Heart left ventricle (tissue), 16 donors: ENCODE measurements at places on chromosomes 3 and 15. TPM values are rescaled to one million over a fixed set of nuclear protein-coding genes. Genes with fewer than 3 reads are reported as not detected.
A peak's percentile ranks its signal among the peaks of the same experiment; 100 is the strongest.

Gene SPATA12
- 0.04 TPM for polyA plus RNA-seq

Gene IFRD2
- polyA plus RNA-seq, result 80.5 TPM

DNA sequence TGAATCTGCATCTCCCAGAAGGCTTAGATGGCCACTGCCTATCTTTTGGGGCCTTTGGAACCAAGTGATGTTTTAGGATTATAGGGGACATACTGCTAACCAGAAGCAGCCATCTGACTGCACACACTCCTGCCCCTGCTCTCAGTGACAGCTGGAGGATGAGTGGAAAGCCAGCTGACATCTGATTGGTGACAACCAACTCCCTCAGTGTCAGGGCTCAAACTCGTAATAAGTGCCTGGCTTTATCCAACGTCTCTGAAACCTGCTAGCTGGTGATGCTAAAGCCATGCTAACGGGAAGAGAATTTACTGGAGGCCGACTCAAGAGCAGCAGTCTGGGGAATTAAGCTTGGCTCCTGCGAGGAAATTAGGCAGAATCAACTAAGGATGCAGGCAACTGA lies 35.1 kb downstream of the KY start:
- no peak for DNase-seq

Gene FETUB
- not detected for polyA plus RNA-seq

GRCh38 chr3:171396048-171396447 lies 64.2 kb downstream of the TNIK start:
- DNase-seq, result no peak

DNA sequence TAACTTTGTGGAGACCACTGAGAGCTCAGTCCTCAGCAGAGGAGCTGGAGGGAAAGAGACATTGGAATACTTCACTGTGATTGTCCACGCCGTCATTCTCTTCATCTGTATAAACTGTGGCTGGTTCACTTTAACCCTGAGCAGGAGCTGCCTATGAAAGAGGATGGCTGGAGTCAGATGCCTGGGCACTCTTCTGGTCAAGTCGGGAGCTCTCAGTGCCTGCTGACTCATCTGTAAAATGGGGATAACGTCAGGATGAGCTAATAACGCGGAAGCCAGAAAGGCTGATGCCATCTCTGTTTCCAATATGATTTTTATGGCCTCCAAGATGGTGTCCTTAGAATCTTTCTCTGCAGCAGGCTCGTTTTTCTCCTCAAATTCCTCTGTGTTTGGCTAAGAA lies 51.6 kb upstream of the MRPS22 start:
- DNase-seq, result no peak

GRCh38 chr15:52790941-52791751 lies 1.0 kb upstream of the ONECUT1 start:
- no peak for DNase-seq

DNA sequence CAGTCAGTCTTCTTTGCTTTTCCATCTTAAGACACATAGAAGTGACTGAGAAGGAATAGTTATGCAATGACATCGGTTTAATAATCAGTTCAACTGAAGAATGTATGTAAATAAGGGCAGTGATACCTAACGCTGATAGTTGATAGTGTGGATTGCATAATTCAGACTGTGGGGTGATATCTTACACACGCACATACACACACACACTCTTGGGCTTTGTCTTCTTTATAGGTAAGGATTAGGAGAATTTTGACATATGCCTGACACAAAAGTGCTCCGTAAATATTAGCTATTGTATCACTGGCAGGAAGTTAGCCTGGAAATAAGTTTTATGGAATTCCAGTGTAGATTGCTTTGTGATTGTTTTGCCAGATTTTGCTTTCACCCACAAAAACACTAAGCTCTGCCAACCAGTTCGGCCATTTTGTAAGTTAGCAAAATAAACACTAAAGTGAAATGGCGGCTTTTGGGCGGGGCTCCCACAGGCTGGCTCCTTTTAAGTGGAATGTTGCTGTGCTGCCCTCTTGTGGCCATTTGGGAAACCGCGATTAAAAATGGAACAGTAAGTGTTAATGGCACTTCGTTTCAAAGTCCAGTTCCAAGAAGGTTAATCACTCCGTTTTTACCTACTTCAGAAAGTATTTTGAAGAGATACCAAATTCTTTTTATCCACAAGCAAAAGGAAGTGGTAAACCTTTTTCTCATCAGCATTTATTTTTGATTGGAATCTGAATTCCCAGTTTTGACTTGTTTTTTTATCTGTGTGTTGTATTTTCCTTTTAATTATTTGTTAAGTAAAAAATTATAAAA lies 17.7 kb downstream of the CHD2 start:
- DNase-seq, result peak; percentile 92

DNA sequence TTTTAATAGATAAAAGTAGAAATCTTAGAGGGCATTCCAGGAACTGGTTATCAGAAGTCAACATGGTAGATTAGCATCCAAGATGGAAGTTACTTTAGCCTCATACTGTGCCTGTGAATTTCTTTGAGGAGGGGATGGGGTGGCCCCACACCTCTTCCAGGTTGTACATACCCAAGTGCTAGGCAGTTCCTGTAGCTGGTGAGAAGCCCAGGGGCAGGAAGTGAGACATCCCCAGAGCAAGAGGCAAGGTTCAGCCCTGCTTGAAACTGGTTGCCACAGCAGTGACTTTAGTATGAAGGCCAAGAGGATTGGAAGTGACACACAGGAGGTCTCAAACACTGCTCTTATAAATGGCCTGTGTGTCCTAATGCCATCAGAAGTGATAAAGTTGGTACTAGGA lies 11.9 kb downstream of the GTPBP8 start:
- no peak for DNase-seq

- DNase-seq, result no peak
These were observed 114.6 kb downstream of the LRIG1 start for GRCh38 chr3:66386011-66386924.

Gene NISCH
- 28.8 TPM for polyA plus RNA-seq

Gene LINGO1
- 1.3 TPM for polyA plus RNA-seq

Gene CHRM5
- not detected for polyA plus RNA-seq

DNA sequence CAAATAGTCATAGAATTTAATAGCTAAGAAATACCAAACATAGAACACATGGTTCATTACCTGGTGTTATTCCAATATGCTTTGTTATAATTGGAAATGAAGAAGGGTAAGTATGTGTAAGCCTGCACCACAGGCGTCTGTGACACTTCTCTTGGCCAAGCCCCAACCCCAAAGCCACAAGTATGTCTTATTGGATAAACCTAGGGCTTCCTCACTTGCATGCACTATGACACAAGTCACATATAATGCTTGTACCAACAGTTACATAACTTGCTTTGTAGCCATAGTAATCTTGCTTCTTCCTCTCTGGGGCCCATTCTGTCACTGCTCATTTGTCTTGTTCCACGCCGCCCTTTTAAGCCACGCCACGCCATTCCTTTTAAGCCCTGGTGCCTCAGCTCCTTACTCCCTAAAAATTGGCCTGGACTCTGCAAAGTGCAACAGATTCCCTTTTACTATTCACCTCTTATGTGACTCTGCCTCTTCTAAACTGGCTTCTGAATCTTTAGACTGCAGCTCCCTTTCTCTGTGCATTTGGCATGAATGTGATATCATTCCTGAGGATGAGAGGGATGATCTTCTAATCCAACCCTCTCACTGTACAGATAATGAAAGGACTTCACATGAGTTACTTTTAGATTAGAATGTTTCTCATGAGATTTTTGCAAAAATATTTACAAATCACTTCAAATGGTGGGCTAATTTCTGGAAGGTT lies 48.1 kb upstream of the EPHA3 start:
- no peak for DNase-seq

Gene GHSR
- polyA plus RNA-seq, result not detected

DNA sequence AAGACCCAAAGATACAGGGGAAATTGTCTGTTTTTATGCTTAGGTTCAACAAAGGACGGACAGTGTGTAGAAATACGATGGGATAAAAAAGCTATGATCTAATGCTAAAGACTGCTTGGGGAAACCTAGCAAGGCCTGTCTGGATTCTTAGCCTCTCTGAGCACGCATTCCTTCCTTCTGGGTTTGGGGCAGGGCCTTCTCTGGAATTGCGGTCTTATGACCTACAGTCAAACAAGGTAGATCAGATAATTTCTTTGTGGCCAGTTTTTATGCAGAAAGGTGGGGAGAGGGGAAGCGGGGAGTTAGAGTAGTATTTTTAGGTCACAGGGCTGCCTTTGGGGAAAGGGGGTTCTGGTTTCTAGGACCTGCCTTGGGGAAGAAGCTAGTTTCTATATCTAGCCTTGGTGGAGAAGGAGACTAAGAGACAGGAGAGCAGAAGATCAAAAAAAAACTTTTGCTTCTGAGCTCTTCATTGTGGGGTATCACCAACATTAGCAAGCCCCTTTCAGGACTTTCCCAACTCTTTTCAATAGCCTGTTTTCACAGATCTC lies 39.1 kb upstream of the LIPC start:
- DNase-seq, result no peak

Gene SHC4
- 1.3 TPM for polyA plus RNA-seq

Gene SLC22A14
- polyA plus RNA-seq, result 0.06 TPM

Gene POC1A
- polyA plus RNA-seq, result 0.50 TPM

GRCh38 chr3:133763797-133764683 lies 17.8 kb downstream of the TF start:
- peak; percentile 56 for DNase-seq

DNA sequence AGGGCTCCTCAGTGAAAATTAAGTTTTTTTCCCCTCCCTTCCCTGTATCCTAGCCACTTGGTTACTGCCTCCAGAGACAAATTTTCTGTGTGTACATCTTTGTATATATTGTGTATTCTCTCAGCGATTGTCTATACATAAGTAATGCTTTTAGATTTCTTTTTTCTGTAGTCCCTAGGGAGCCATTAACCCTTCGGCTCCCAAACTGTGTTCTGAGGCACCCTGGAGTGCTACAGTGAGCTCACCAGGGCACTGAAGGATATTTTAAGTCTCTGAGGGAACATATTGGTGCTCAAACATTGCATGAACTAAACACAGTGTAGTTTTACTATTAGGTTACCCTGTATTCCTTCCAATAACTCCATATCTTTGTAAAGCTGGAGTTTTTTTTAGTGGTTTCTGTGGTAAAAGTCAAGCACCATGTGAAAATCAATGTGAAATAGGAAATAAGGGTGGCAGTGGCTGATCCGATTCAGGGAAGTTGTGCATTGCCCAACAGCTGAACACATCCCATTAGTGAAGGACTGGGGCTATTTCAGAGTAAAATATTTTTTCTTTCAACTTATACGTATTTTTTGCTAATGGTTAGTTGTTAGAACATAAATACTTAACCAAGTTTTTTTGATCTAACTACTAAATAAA lies 43.0 kb downstream of the USP13 start:
- no peak for DNase-seq

- peak; percentile 62 for DNase-seq
These were observed 84.5 kb downstream of the WDR76 start for GRCh38 chr15:43911235-43911781.

DNA sequence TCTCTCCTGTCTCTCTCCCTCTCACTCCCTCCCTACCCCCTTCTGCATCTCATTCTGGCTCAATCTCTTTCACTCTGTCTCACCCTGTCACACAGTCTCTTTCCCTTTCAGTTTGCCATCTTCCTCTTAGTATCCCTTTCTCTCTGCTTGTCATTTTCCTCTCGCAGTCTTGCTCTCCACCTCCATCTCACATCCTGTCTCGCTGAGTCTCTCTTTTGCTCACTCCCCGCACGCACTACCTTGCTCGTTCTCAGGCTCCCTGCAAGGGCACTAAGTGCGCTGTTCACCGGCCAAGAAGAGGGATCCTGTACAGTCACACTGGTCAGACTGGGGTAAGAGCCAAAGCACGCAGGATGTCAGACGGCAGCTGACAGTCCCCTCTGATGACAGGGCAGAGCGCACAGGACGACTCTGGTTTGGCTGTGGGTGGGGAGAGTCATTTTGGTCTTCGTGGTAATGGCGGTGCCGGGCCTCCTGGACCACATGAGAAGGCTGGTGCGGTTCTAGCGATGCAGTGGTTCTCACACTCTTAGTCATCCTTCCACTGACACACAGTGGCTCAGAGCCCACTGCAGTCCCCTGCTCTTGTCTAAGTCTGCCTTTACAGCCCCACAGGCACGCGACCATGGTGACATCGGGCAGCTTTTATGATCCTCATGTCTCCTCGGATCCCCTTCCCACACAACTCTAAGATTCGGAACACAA lies 356.8 kb downstream of the FOXP1 start:
- DNase-seq, result peak; percentile 61

- no peak for DNase-seq
These were observed 28.5 kb downstream of the PTPRG start for GRCh38 chr3:61589856-61590255.

- DNase-seq, result no peak
These were observed 3.5 kb downstream of the GORASP1 start for GRCh38 chr3:39103791-39104552.

DNA sequence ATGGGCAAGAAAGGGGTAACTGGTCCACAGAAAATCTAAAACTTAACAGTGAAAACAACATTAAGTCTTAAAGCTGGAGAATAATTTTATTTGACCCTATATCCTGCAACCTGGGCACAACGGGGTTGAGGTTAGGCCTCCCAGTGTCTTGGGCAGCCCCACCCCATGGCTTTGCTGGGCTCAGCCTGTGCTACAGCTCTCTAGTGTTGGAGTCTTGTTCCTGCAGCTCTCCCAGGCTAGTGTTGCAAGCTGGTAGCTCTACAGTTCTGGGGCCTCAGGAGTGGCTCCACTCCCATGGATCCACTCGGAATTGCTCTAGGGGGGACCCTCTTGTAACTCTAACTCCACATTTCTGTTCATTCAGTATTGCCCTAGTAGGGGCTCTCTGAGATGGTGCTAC lies 24.9 kb upstream of the GNB4 start:
- DNase-seq, result no peak

Gene NEO1
- polyA plus RNA-seq, result 4.4 TPM

Gene UBAP1L
- polyA plus RNA-seq, result 0.51 TPM
